ENCODE measurements at places on chromosomes 1 and 21.

GRCh38 chr1:92425617-92426016, 61.1 kb downstream of the GFI1 start:
- no peak for DNase-seq

- no peak for DNase-seq
Measured at GRCh38 chr21:45323487-45324311, 36.0 kb upstream of the POFUT2 start.

DNA sequence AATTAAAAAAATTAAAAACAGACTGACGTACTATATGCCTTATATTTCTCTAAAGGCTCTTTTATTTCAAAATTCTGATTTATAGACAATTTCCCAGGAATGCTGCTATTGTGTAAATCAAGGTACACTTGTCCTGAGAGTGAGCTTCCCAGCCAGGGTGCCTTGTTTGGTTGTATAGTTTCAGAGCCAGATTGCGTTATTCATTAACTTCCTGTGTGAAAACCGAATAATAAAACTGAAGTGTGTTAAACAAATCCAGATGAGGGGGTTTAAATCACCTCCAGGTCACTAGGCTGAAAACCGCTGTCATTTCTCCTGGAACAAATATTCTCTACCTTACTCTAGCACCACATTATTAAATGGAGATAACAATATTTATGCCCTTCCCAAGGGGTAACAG, 68.7 kb downstream of the LMX1A start:
- no peak for DNase-seq

DNA sequence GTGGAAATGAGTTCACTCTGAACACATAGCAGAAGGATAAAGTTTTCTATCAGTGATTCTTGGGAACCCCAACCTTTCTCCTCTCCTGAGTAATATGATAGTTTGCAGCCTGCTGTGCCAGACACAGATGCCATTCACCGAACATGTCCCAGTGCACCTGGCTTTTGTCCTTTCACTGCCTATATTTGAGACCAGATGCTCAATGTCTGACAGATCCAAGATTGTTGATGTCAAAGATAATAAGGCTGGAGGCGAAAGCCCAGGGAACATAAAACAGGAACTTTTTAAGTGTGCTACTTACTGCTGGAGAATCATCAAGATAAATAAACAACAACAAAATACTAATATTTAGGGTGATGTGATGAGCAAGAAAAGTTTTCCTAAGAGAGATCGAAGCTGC, 139.3 kb downstream of the TIAM1 start:
- DNase-seq = no peak

GRCh38 chr1:12436817-12437599, 181.0 kb downstream of the DHRS3 start:
- no peak for DNase-seq

GRCh38 chr1:222109836-222110235, 367.9 kb upstream of the DUSP10 start:
- no peak for DNase-seq

Measured in activated gamma-delta T cell treated with Interleukin-2 at 50 U/mL for 16 hours (primary cell).